ENCODE measurements at places on chromosomes 1 and 21.

- no peak for DNase-seq
Observed at GRCh38 chr21:43279578-43279894, 110.7 kb downstream of the CRYAA start.

- DNase-seq = no peak
Observed at GRCh38 chr1:25148673-25149300, 83.5 kb downstream of the SYF2 start.

DNA sequence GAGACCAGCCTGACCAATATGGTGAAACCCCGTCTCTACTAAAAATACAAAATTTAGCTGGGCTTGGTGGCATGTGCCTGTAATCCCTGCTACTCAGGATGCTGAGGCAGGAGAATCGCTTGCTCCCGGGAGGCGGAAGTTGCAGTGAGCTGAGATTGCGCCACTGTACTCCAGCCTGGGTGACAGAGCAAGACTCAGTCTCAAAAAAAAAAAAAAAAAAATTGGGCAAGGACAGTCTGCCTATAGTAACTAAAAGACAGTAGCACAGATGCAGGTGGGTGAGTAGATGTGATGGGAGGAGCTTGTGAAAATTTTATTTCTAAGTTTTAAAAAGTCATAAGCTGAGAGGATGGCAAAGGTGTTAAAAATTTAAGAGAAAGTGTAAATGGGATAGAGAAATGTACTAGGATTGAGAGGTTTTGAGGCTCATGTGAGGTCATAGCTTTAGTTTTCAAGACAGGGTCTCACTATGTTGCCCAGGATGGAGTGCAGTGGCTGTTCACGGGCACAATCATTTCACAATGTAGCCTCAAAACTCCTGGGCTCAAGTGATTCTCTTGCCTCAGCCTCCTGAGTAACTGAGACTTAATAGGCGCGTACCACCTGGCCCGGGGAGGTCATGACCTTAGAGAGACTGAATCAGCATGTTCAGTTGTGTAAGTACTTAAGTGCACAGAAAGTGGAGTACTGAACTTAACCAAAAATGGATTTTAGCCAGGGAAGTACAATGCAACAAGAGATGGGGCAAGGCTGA, 33.7 kb downstream of the PTP4A2 start:
- DNase-seq = no peak

DNA sequence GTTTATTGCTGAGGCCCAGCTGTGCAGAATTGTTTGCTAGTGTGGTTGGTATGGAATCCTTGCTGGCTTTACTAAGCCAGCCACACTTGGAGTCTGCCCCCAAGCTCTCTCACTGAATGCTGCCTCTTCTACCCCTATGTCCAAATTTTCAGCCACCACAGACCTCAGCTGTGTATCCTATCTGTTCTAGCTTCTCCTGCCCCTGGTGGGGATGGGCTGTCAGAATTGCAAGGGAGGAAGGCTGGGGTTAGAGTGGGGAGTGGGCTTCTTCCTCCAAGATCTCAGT, 4.4 kb downstream of the NHLH1 start:
- no peak for DNase-seq

DNA sequence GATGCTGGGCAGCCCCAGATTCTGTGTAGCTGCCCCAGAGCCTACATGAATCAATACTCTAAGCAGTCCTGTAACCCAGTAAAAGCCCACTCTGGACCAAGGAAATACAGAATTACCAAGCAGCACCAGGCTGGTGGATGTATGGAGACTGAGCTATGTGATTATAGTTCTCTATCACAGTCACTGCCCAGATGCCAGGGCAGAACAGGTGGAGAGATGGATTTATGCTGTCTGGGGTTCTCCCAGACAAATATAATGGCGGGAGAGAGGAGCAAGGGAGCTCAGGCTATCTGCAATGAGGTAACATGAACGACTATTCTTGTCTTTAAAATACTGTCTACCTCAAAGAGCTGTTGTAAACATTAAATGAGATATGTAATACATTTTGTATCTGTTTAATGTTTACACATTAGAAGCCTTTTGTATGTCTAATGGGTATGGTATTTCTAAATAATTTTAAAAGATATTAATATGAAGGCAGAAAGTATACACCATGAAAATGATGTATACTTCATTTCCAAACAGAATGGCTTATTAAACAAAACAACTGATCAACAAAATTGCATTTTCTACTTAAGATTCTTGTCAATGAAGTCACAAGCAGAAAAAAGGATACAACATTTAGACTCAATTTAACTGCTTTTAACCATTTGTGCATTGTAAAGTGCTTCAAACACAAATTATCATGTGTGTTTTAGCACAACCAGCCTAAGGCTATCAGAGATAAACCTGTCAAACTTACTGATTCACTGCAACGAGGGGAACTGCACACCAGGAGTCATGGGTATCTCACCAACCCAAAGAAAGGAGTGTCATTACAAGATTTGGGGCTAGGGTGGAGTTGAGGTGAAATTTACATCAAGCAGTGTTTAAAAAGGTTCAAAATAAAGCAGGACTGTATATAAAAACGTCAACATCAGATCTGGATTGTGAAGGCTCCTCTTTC, 3.0 kb downstream of the SDE2 start:
- DNase-seq = no peak

Data from thoracic aorta (tissue), 2 donors.